ENCODE measurements at places on chromosomes 2 and 18.

GRCh38 chr2:104858006-104858978 lies 4.4 kb downstream of the POU3F3 start:
- no peak for DNase-seq

- no peak for DNase-seq
These were observed 14.0 kb upstream of the CD226 start for GRCh38 chr18:69961718-69962117.

GRCh38 chr2:138794724-138795123 lies 14.5 kb upstream of the NXPH2 start:
- no peak for DNase-seq

- DNase-seq: no peak
These were observed 2.2 kb downstream of the CTDSP1 start for GRCh38 chr2:218401890-218402289.

GRCh38 chr2:145887915-145888314 lies 1368.0 kb upstream of the ZEB2 start:
- DNase-seq: no peak

- DNase-seq: no peak
These were observed 684 bp upstream of the ZCCHC2 start for GRCh38 chr18:62522178-62522503.

- DNase-seq: no peak
These were observed 2.3 kb downstream of the MBOAT2 start for GRCh38 chr2:9001229-9001628.

DNA sequence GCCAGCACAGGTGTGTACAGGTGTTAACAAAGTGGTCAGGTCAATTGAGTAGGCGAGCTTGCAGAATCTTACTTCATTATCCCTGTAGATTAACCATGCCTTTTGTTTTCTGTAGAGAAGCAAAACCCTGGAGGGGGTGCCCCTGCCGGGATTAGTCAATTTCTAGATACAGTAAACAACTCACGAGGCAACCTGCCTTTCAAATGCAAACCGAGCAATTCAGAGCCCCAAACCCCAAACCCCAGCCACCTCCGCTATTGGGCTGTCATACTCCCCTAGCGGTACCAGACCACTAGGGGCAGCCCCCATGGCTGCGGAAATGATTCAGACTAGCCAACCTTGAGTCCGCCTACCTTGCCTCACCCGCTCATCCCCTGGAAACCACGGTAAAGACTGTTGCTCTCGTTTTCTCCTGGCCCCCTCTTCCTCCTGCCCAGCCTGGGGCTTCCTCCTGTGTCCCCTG lies 61.4 kb upstream of the KIF5C start:
- DNase-seq: no peak

- DNase-seq: no peak
These were observed 30.2 kb upstream of the ALK start for GRCh38 chr2:29951576-29951975.

- no peak for DNase-seq
These were observed 32.7 kb downstream of the RAB27B start for GRCh38 chr18:54860941-54861340.

DNA sequence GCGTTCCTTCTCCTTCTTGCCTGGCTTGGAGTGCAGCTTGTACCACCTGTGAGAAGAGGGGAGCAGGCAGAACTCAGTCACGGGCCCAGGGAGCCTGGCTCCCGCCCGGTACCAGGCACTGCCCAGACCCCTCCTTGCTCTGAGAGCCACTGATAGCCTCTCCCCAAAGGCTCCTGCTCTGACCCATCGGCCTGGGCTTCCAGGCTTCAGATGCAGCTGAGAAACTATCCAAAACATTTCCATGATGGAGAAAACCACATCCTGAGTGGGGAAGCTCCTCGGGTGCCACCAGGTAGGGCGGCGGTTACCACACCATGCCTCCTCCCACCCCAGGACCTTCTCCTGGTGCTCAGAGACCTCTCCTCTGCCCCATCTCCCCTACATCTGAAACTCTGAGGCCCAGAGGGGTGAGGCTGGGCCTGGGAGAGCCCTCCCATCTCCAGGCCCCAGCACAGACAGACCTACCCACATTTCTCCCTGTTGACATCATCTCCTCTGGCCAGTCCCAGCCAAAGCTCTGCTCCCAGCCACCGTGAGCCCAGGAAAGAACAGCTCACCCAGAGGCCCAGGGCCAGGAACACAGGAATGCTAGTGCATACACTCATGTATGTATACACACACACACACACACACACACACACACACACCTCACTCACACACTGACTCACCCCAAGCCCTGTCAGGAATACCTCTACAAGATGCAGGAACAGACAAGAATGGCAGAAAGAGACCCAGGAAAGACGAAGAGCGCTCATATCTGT lies 17.9 kb upstream of the SFXN5 start:
- no peak for DNase-seq

DNA sequence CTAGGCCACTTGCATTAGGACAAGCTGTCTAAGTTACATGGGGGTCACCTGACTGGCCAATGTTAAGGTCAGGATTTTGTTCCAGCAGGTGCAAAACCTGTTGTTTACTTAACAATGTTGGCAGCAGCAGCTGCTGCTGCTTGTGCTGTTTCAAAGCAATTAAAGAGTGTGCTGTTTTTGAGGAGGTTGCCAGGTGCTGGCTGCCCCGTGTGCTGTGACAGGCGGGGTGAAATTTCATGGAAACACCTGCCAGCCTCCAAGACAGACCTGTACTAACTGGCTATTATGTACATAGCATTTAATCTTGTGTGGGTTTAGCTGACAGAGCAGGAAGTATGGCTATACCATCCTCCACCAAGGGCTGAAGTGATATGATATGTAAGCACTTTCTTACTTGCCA lies 224.9 kb downstream of the ASXL3 start:
- no peak for DNase-seq

GRCh38 chr2:27954771-27955383 lies 64.3 kb downstream of the BABAM2 start:
- peak; percentile 2 for DNase-seq

DNA sequence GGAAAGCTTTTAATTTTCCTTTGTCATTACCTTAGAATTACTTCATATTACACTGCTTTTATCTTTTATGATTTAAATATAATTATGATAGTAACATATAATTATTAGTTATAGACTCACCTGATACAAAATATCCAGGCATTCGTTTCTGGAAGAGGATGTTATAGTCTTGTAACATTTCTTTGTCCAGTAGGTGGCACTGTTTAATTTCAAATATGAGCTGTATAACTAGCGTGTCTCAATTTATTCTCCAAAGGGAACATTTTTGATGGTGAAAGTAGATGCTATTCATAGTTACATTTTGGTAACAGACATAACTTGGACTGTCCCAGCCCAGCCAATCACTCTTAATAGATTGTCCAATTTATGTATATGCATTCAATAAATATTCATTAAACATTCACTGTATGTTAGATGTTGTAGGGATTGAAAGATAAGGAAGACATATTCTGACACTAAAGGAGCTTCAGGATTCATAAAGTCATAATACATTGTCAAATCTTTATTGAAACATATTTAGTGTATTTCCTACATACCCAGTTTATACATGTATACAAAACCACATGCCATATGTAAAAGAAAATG lies 19.2 kb downstream of the DAW1 start:
- no peak for DNase-seq

- DNase-seq: no peak
These were observed 120.9 kb upstream of the COL3A1 start for GRCh38 chr2:188853307-188853706.

DNA sequence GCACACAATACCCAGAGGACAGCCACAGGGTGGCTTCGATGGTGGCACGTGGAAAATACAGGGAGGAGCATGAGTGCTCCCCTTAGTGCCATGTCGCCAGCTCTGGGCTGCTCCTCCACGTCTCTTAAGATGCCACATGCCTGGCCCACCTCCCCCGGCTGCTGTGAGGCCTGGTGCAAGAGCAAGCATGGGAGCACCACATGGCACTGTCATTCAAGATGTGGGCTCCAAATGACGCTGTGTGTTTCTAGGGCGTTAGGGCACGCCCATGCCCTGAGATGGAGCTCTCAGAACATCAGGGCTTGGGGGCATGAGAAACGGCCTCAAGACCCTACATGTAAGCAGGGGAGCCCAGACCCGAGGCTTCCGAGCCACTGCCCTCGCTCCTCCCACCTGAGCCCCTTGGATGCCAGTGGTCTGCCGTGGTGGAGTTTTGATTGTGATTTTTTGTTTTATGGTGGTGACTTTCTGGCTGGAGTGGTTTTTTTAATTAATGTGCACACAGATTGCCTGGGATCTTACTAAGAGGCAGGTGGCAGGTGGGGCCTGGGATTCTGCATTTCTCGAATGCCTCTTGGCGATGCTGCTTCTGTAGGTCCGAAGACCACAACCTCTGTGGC lies 239.3 kb downstream of the GBX2 start:
- no peak for DNase-seq

GRCh38 chr2:68458981-68459380 lies 8.1 kb downstream of the FBXO48 start:
- DNase-seq: no peak

DNA sequence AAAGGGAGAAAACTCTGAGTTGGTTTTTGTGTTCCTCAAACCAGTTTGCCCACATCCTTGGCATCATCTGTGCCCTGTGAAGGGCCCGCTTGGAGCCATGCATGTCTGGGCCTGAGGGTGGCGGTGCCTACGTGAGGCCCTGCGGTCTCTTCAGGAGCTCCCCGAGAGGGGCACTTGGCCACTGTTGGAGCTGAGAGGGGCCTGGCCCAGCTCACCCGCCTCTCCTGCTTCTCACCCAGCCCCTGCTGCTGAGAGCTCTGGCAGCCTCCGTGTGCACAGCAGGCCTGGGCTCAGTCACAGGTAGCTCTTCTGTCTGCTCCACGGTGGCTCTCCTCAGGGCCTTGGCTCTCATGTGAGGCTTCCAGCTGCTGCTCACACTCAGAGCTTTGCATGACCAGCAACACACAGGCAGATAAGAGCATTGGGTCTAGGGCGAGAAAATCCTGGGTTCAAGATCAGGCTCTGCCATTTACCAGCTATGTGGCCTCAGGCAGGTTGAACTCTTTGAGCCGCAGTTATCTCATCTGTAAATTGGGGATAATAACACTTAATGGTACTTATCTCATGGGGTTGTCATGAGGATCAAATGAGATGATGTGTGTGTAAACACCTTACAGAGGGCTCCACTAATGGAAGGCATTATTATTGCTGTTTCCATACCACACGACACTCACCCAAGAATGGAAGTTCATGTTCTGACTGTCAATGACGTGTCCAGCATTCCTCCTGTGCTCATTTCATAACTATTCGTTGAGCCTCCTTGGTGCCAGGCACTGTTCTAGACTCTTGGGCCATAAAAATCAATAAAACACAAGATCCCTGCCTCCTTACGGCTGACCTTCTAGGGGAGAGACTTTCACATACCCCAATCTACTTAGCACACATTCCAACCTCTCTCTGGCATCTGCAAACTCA lies 41.6 kb upstream of the PLB1 start:
- no peak for DNase-seq

- no peak for DNase-seq
These were observed 11.9 kb upstream of the TET3 start for GRCh38 chr2:73972846-73973245.

GRCh38 chr2:68362749-68363148 lies 2.3 kb upstream of the PLEK start:
- DNase-seq: no peak

DNA sequence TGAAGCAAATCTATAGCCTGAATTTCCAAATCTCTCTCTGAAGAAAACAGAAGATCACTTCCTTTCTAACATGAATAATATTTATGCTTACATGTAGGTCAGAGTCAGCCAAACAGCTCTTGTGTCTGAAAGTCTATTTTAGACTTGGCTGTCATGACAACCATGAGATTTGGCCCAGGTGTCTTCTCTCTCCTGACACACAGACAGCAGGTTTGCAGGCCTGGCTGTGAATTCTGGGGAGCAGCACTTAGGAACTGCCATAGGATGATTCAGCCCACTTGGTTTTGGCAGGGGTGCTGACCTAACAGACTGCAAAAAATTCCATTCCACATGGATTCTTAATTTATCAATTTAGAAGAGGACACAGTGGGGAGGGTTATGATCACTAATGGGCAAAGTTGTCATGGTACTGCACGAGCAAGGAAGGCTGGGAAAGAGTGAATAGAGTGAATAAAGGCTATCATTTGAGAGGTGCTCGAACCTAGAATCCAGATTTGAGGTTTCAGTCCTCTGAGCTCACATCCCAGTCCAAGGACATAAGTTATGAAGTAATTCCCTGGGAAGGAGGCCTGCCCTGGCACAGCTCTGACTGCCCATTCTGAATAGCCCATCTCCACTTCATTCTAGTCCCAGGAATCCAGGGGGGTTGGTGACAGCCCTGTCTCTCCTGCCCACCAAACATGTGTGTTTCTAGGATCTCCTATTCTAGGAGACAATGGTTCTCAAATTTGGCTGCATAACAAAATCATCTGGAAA lies 453.9 kb upstream of the TRIB2 start:
- DNase-seq: no peak

DNA sequence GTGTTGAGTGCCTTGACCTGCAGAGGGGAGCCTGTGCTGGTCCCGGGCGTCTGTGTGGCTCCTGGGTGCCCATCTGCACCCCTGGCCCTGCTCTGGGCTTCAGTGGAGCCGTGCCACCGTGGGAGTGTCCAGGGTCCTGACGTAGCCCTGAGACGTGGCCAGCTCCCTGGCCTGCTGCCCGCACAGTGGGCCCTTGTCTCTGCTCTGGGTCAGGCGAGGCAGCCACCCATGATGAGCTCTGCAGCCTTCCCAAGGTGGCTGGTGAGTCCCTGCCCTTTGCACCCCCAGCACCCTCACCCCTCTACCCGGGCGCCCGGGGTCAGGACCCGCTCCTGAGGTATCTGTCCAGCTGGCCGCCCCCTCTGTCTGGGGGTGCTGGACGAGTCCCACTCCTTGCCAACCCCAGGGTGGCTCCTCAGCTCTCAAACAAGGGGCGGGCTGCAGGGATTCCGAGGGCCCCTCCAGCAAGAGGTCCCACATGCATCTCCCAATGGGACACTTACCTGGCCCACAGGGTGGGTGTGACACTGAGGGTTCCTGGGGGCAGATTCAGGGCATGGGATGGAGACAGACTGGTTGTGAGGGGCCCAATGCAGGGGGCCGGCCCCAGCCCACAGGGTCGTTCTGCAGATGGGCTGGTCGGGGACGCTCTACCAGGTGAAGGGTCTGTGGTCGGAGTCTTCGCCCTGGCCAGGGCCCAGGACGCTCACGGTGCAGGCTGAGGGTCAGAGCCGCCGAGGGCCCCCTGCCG lies 2.4 kb downstream of the NEU4 start:
- no peak for DNase-seq

All from esophagus squamous epithelium (tissue), 5 donors.